ENCODE measurements at places on chromosomes 7 and 10.

- DNase-seq: no peak
- H3K4me3 ChIP-seq: no peak overlapping the region
- H3K27me3 ChIP-seq: no peaks in the 10 kb centered on the region
- no peaks in the 10 kb centered on the region for H3K36me3 ChIP-seq
- H3K4me1 ChIP-seq: no peaks in the 10 kb centered on the region
- no peak overlapping the region for H3K27ac ChIP-seq
Observed at GRCh38 chr10:74445493-74445892, 294.5 kb downstream of the ADK start.

DNA sequence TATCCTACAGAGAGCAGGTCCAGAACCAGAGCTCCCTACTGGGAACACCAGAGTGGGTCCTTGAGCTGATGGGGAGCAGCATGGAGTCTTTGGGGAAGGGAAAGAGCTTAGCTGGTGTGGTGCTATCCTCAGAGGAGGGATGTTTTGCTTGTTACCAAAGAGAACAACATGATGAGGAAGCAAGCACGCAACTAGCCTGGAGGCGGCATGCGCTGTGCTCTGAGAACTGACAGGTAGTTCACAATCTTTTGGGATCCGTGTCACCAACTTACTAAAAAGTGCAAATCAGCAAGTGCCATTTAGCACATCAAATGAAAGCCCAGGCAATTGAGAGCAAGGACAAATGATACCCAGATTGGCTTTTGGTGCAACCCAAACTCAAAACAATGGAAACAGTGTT is 257.9 kb downstream of the DPP6 start:
- H3K27ac ChIP-seq: no peak overlapping the region
- H3K4me1 ChIP-seq: no peaks in the 10 kb centered on the region
- no peaks in the 10 kb centered on the region for H3K27me3 ChIP-seq
- DNase-seq: no peak
- no peaks in the 10 kb centered on the region for H3K36me3 ChIP-seq
- H3K4me3 ChIP-seq: no peak overlapping the region

DNA sequence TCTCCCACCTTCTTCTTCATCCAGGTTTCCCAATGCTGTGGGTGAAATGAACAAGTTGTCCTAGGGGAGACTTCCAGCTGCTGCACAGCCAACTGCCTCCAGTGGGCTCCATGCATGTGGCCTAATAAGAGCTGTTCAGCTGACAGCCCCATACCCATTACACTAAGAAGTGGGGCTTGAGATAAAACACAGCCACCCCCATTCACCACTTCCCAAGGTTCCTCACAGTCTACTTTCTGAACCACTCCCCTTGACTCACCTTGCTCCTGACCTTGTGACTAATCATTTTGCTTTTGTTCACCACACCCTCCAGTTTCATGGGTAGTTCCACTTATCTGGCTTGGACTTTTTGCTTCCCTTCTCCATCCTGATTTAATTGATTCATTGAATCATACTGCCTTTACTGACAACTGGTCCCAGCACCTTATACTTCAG is 119.3 kb downstream of the CABCOCO1 start:
- H3K27me3 ChIP-seq: no peaks in the 10 kb centered on the region
- H3K27ac ChIP-seq: no peak overlapping the region
- no peak overlapping the region for H3K4me3 ChIP-seq
- DNase-seq: no peak

DNA sequence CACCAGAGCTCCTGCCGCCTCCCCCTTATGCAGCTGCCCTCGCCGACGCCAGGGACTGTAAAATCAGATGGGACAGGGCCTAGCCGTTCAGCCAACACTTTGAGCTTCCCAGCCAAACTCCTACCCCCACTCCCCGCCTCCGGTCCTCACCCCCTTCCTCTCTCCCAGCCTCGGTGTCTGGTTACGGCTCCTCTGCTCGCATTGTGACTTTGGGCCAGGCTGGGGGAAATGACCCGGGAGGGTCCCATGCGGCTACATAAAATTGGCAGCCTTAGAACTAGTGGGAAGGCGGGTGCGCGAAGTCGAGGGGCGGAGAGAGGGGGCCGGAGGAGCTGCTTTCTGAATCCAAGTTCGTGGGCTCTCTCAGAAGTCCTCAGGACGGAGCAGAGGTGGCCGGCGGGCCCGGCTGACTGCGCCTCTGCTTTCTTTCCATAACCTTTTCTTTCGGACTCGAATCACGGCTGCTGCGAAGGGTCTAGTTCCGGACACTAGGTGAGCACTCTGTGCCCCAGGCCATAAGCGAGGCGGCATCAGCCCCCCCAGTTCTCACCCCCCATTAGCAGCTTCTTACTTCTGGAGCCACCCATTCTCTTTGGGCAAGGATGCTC is at the start of gene KAZALD1:
Gene KAZALD1, plus strand, starts transcription at position 366 of the 608 bp plus-strand sequence. CDS start 604 bp downstream, outside the sequence.
- peak; percentile 35 for DNase-seq
- H3K36me3 ChIP-seq: no peaks in the 10 kb centered on the region
- H3K27me3 ChIP-seq: no peaks in the 10 kb centered on the region
- peak within 1 kb of the TSS; percentile 98 for H3K27ac ChIP-seq

GRCh38 chr7:80781146-80781545 is 137.7 kb downstream of the SEMA3C start:
- no peak for DNase-seq
- H3K27ac ChIP-seq: peak overlapping the region; percentile 42
- H3K27me3 ChIP-seq: no peaks in the 10 kb centered on the region
- no peak overlapping the region for H3K4me3 ChIP-seq
- no peaks in the 10 kb centered on the region for H3K36me3 ChIP-seq
- H3K4me1 ChIP-seq: peaks cover 4% of the 10 kb centered on the region

DNA sequence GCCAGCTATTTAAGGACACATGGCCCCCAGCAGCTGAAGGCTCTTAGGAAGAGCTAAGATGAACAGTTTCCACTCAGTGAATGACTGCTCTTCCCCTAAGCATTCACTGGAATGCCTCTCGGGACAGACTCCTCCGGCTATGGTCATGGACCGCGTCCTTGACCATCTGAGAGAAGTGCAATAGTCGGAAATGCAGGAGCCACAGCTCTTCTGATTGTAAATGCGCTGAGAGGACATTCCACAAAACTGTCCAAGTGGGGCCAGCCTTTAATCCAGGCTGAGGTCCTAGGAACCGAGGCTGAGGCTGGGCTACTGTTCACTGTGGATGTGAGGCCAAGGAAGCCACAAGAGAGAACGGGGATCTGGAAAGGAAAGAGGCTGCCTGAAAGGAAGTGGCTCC is 162.0 kb upstream of the TMEM72 start:
- no peak overlapping the region for H3K4me3 ChIP-seq
- H3K27me3 ChIP-seq: no peaks in the 10 kb centered on the region
- H3K4me1 ChIP-seq: peaks cover 3% of the 10 kb centered on the region
- H3K36me3 ChIP-seq: no peaks in the 10 kb centered on the region
- H3K27ac ChIP-seq: no peak overlapping the region

DNA sequence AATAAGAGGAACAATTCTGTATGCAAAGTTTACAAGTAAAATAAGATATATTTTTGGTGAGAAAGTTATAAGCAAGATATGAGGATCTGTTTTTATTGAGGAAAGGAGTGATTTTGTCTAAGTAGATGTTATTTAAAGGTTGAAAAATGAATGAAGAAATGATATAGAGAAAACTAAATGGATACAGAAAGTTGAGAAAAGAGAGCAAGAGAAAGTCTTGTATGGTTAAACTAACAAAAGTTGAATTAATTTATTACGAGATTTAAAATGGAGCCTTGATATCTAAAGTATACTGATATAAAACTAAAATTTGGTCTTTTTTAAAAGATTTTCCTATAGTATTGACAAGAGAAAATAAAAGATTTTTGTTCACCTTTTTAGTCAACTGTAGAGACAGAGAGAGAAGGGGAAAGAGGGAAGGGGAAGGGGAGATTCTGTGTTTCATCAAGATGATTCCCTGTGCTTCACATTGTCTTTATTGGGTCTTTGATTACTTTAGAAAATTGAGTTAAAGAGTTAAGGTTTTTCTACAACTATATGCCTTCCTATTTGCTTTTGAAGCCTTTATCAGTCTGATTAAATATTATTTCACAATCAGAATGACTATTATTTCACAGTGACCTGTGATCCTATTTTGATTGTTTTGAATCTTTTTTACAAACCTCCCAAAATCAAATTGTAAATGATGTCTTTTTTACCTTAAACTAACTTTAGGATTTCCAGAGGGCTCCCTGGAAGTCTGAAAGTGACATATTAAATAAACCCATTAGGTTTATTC is 10.7 kb downstream of the SHTN1 start:
- no peak for DNase-seq
- no peaks in the 10 kb centered on the region for H3K27me3 ChIP-seq
- no peaks in the 10 kb centered on the region for H3K4me1 ChIP-seq
- no peaks in the 10 kb centered on the region for H3K36me3 ChIP-seq
- no peak overlapping the region for H3K27ac ChIP-seq
- no peak overlapping the region for H3K4me3 ChIP-seq

- no peaks in the 10 kb centered on the region for H3K36me3 ChIP-seq
- H3K27me3 ChIP-seq: no peaks in the 10 kb centered on the region
- no peak for DNase-seq
Observed at GRCh38 chr10:16811292-16811691, 5.9 kb downstream of the RSU1 start.

DNA sequence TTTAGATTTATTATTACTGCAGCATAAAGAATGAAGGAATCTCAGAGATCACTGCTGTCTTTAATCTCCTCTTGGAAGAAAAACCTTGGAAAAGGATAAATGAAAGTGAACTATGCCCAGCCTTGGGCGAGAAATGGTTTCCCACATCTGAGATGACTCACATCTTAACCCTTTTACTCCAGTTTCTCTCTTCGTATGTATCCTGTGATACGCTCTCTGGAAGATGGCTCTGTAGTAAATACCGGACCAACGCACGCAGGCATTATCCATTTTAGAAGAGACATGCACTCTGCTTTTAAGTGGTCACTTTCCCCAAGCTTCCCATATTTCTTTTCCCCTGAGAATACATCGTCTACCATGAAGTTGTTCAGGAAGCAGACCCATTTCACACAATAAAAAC is 207.3 kb upstream of the BMPER start:
- no peak overlapping the region for H3K4me3 ChIP-seq
- no peaks in the 10 kb centered on the region for H3K36me3 ChIP-seq
- no peaks in the 10 kb centered on the region for H3K27me3 ChIP-seq

- DNase-seq: no peak
- no peak overlapping the region for H3K4me3 ChIP-seq
- H3K27me3 ChIP-seq: no peaks in the 10 kb centered on the region
Observed at GRCh38 chr7:158357898-158358821, 229.5 kb downstream of the PTPRN2 start.

DNA sequence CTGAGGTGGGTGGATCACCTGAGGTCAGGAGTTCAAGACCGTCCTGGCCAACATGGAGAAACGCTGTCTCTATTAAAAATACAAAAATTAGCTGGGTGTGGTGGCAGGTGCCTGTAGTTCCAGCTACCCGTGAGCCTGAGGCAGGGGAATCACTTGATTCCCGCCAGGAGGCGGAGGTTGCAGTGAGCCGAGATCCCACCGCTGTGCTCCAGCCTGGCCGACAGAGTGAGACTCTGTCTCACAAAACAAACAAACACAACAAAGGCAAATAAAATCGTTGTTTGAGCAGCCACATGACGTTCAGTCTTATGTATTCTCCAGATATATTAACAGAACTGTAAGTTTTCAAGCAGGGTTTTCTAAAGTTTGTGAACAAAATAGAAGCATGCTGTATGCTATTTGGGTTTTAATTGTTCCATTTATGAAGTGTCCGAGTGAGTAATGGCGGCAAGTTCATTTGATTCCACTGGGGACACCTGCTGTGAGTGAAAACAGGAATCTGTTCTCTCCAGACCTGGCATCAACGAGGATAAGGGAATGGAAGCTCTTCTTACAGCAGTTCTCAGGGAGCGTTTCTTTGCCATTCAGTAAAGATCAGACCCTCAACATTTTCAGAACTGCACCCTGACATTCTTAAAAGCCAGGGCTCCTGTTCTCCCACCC is 122.5 kb upstream of the PITRM1 start:
- H3K4me3 ChIP-seq: no peak overlapping the region
- no peaks in the 10 kb centered on the region for H3K4me1 ChIP-seq
- no peak for DNase-seq
- no peak overlapping the region for H3K27ac ChIP-seq
- H3K36me3 ChIP-seq: no peaks in the 10 kb centered on the region

DNA sequence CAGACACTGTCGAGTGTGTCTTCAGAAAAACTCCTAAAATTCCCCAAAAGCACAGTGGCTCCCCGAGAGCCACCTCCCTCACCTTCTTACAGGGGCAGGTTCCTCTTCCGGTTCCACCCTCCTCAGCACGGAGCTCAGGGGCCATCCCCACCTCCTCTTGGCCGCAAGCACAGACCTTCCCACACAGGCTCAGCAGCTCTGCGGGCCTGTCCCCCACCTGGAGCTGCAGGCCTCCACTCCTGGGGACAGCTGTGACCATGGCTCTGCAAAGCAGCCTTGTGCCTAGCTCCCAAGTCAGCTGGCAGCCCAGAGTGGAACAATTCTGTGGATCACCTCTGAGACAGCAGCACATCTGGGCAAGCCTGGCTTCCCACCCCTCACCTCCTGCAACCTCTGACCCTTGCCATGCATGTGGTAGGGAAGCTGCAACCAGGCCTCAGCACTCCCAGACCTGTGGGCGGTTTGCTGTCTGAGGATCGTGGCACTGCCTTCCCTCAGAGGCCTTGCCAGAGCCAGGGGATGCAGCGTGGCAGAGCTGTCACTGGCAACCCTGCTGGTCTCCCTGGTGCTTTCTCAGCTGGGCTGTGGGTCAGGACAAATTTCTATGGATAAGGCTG is 79.7 kb downstream of the ALOX5 start:
- DNase-seq: no peak
- no peak overlapping the region for H3K4me3 ChIP-seq
- no peaks in the 10 kb centered on the region for H3K27me3 ChIP-seq
- H3K4me1 ChIP-seq: no peaks in the 10 kb centered on the region
- no peak overlapping the region for H3K27ac ChIP-seq
